ENCODE measurements at places on chromosomes 3 and 15.

GRCh38 chr15:88238618-88239430 is 17.7 kb downstream of the NTRK3 start:
- DNase-seq: no peak

DNA sequence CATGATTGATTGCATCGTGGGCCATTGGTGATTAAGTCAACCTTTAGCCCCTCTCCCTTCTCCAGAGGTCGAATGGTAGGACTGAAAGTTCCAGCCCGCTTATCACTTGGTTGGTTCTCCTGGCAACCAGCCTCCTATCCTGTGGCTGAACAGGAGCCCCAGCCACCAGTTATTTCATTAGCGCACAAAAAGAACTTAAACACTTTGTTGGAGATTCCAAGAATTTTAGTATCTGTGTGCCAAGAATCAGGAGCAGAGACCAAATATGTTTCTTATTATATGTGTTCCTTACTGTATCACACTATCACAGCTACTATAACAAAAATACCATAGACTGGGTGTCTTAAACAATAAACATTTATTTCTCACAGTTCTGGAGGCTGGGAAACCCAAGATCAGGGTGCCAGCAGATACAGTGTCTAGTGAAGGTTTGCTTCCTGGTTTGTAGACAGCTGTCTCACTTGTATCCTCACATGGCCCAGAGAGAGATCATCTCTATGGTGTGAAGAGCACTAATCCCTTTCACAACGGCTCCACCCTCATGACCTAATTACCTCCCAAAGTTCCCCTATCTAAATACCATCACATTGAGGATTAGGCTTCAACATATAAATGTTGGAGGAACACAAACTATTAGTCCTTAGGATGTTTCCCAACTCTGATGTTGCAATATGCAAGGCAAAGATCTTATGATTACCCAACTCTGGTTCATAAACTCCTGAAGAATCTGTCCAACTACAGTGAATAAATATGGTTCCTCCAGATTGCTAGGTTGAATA is 30.5 kb upstream of the APH1B start:
- DNase-seq: no peak

GRCh38 chr3:71753701-71754609 is at the start of gene GPR27:
TSS of gene GPR27 (plus strand) at chr3:71753855. CDS start at chr3:71754050, 195 bp downstream.
- peak; percentile 71 for DNase-seq

DNA sequence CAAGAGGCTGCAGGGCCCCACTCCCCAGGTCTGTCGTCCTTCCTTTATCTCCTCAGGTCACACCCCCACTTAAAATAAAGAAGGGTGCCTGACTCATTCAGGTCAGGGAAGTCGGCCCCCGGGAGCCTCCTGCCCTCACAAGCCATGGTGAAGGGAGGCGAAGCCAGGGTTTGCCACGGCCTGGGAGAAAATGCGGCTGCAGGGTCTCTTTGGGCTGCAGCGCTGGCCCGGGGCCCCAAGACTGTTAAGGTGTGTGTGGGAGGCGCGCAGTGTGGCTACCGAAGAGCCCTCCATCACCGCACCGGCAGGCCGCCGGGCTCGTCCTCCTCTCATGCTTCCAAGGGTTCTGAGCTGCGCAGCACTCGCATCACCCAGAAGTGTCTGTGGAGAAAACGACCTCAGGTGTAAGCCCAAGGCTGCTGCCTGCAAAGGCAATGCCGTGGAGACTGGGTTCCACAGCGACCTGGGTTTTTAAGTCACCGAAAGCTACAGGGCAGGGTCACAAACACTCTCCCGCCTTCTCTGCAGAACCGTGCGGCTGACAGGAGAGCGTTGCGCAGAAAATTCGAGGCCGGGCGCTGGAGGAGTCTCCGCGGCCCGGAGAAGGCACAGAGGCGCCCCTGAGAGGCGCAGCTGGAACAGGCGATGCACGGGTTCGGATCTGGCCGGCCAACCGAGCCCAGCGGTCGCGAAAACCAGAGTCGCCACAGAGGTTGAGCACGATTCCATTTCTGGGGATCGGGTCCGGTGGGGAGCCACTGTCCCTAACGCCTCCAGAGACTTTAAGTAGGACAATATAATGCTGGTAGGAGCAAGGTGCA is 8.7 kb downstream of the FOXL2 start:
- DNase-seq: peak; percentile 63

DNA sequence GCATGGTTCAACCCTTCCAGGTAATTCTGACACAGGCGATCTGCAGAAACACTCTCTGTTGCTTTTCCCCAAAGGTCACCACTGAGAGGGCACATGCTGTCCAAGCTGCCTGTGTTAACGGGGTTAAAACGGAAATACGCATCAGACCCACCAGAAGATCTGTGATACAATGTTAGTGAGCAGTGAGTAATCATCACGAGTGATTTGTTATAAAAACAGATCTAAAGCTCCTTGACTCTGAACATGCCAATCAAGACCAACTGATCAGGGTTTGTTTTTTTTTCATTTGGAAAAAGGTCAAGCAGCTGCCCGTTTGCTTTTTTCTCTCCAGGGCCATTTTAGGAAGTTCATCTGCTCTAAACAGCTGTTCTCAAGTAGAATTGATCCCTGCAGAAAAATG is 43.2 kb downstream of the FGF12 start:
- DNase-seq: no peak

DNA sequence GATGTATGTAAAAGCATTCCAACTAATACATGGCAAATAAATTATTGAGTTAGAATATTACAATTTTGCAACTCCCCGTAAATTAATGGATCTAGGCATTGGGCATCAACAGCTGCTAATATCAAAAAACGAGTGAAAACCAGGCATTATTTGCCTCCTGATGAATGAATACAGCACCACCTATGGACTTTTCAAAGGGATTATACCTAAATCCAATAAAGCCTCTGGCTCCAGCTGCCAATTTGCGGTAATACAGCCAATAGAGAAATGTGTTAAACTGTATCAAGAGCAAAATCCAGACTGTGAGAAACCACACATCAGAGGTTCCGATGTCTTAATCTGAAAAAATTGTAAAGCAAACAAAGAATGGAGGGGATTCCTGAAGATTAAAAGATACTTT is 16.3 kb upstream of the A4GNT start:
- no peak for DNase-seq

GRCh38 chr15:56320861-56321260 is 44.4 kb upstream of the TEX9 start:
- DNase-seq: no peak

- no peak for DNase-seq
Observed at GRCh38 chr3:41574900-41575299, 375.6 kb downstream of the CTNNB1 start.

DNA sequence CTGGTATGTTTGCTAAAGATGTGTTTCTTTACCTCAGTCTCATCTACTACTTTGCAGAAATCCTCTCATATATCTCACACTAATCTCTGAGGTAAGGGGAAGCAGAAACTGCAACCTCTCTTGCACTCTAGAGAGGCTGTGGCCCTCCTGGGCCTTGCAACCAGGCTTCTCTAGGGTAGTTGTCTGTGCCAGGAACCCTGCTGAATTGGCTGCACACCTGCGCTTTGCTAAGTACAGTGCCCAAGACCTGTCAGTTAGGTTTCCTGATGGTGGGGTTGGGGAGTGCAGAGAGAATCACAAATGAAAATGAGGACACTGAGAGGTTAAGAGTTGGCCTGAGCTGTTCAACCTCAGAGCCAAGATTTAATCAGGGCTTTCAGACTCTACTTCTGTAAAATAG is 117.2 kb upstream of the PLXNA1 start:
- DNase-seq: no peak

GRCh38 chr3:156906275-156906674 is 80.1 kb downstream of the LEKR1 start:
- no peak for DNase-seq

DNA sequence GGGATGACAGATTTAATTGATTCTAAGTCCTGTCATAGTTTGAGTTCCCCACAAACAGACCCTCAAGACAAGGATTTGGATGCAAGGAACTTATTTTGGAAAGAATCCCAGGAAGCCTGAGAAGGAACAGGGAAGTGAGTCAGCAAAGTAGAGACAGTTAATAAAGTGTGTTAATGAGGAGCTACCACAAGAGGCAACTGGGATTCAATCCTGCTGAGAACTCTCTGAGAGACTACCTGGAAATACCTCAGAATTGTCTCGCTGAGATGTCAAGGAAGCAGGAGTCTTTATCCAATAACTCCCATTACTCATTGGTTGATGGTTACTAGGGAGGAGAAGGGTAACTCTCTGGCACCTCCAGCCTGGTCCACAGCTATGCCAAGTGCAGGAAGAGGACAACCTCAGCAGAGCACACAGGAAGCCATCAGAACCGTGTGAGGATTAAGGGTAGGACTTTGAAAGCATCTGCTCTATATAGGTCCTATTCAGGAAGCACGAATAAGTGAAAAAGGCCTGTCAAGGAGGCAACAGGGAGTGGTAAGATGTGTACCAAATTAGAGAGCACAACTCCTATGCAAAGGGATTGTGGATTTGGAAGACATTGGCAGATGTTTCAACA is 311.1 kb upstream of the KCNH8 start:
- DNase-seq: no peak

- no peak for DNase-seq
Observed at GRCh38 chr15:57505056-57505715, 86.5 kb upstream of the MYZAP start.

DNA sequence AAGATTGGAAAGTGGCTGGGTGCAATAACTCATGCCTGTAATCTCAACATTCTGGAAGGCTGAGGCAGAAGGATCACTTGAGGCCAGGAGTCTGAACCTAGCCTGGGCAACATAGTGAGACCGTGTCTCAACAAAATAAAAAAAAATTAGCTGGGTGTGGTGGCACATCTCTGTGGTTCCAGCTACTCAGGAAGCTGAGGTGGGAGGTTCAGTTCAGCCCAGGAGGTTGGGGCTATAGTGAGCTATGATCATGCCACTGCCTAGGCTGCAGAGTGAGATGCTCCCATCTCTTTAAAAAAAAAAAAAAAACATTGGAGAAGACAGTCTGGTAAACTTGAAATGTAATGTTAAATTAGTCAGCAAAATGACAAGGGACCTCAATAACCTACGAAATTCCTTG is 57.9 kb downstream of the STAG1 start:
- no peak for DNase-seq

- peak; percentile 86 for DNase-seq
Observed at GRCh38 chr15:66912001-66912400, 153.4 kb upstream of the SMAD3 start.

DNA sequence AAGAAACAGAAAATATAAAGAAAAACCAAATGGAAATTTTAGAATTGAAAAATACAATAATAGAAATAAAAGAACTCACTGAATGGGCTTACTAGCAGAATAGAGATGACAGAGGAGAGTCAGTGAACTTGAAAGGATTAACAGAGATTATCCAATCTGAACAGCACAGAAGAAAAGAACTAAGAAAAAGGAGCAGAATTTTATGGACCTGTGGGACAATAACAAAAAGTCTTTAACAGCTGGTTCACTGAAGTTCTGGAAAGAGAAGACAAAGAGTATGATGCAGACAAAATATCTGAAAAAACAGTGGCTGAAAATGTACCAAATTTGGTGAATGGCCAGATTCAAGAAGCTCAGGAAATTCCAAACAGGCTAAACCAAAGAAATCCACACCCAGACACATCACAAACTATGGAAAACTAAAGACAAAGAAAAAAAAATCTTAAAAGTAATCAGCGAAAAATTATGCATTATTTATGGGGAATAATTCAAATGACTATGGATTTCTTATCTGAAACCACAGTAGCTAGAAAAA is 9.7 kb upstream of the GNB5 start:
- no peak for DNase-seq

DNA sequence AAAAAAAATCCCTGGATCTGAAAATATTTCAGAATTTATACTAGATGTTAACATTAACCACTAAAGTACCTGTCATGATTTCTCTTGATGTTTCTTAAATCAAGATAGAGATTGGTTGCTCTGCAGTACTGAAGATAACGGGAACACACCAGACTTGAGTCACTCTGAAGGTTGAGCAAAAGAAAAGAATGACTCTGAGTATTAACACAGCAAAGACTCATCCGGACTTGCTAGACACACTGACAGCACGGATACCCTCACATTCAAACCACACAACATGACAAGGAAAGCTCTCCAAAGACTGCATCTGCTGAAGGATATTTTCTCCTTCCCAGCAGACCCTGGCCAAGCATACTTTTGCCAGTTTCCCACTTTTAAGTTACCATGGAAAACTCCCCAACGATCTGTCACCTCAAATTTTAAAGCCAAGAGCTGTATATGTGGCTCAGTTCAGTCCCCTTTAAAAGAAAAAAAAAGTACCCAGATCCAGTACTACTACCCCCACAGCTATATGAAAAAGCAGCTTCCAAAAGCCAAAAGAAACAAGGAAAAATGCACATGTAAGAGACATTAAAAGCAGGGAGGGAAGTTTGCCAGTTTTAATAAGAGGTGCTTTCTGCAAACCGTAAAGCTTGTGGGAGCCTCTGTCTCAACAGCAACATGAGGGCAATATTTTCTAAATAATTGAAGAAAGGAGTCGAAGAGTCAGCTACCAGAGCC is 8.3 kb downstream of the EOGT start:
- peak; percentile 24 for DNase-seq

Data from activated CD4-positive, alpha-beta T cell treated with anti-CD3 and anti-CD28 coated beads, Interleukin-2, amount 10 ng/mL, durations not matched to agents 24 days and 14 days (primary cell).